ENCODE measurements at places on chromosomes 7 and 10.
A peak's percentile ranks its signal among the peaks of the same experiment; 100 is the strongest.

DNA sequence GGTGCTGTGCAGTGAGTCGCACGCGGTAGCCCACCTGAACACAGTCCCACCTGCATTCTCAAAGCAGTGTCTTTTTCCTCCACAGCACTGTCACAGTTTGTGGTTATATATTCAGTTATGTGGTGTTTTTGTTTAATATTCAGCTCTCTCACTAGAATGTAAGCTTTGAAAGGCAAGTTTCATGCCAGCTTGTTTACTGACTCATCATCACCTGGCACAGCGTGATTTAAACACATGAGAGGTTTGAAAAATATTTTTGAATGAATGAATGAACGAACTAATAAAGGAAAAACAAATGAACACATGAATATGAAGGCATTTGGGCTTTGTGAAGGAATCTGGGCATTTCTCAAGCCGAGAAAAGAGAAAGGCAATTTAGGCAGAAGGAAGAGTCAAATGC is 51.9 kb upstream of the TM9SF3 start:
- DNase-seq = no peak

DNA sequence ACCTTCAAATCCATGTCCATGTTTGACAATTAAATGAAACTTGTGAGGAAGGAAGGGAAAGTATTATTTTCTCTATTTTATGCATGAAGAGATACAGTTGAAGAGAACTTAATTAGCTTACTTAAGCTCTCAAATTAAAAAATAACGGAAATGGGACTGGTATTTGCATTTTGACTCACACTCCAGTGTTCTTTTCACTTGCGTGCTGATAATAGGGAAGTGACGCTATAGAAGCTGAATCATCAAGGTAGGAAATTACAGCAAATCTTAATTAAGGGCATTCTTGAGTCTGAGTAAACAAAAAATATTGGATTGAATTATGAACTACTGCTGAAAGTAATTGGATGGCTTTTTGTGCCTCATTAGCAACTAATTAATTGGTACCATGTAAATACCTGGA is 44.0 kb upstream of the NPVF start:
- DNase-seq = no peak

GRCh38 chr10:101273741-101274140 is 44.5 kb upstream of the LBX1 start:
- no peak for DNase-seq

DNA sequence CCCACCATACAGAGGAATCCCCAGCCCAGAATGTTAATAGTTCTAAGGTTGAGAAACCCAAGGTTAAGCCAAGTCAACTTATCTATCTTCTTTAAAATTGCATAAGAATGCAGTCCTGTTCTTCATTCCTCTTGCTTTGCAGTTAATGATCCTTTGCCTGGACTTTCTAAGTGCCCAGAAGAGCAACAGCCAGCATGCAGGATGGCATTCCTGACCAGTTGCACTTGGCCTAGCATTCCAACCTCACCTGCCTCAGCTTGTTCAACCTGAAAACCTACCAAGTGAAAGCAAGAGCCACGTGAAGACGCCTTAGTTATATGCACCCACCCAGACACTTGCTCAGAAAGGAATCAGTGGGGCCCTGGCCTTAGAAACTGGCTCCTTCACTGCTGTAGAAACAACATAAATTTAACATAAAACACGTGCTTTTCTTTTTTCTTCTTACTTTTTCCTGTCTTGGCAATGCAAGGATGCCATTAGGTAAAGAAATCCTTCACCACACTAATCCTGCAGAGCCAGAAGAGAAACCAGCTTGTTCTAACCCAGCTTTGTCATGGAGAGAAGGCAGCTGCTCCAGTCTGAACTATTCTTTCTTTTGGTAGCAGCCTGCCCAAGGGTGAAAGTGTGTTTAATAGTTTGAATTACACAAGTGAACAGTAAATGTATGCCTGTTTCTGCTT is 25.0 kb downstream of the EGFR start:
- no peak for DNase-seq

DNA sequence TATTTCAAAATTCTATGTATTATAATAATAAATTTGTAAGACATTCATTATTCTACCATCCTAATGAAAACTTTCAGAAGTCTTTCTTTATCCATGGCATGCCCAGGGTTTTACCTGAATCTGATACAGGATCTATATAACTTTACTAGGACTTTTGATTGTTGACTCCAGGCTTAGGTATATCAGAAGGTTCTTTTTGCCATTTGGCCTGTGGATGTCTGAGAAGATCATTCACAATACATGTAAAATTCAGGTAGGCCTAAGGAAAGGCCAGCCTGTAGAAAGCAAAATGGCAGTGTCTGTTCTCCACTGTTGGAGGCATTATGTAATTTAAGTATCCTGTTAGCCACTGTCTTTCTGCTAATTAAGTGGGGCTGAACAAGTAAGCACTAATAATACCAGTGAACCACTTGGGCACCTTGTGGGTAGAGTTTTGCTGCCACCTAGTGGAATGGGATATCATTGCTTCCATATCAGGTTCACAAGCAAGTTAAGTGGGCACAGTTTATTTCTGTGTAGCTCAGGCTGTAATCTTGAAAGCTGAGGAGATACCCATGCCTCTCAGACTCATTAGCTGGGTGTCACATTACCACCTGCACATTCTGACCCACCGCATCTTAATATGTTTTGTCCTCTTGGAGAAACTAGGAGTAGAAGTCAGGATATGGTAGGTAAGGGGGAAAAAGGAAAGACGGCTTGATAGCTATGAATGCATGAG is 105.5 kb downstream of the SEPTIN7 start:
- DNase-seq = peak; percentile 68

GRCh38 chr10:29949411-29950011 is 109.9 kb downstream of the JCAD start:
- DNase-seq = no peak

- no peak for DNase-seq
These were observed 268.8 kb downstream of the DNAJB6 start for GRCh38 chr7:157605638-157606037.

GRCh38 chr10:21417172-21417712 is 108.2 kb downstream of the SKIDA1 start:
- DNase-seq = no peak

GRCh38 chr7:38002689-38003088 is 82.2 kb downstream of the EPDR1 start:
- DNase-seq = no peak

DNA sequence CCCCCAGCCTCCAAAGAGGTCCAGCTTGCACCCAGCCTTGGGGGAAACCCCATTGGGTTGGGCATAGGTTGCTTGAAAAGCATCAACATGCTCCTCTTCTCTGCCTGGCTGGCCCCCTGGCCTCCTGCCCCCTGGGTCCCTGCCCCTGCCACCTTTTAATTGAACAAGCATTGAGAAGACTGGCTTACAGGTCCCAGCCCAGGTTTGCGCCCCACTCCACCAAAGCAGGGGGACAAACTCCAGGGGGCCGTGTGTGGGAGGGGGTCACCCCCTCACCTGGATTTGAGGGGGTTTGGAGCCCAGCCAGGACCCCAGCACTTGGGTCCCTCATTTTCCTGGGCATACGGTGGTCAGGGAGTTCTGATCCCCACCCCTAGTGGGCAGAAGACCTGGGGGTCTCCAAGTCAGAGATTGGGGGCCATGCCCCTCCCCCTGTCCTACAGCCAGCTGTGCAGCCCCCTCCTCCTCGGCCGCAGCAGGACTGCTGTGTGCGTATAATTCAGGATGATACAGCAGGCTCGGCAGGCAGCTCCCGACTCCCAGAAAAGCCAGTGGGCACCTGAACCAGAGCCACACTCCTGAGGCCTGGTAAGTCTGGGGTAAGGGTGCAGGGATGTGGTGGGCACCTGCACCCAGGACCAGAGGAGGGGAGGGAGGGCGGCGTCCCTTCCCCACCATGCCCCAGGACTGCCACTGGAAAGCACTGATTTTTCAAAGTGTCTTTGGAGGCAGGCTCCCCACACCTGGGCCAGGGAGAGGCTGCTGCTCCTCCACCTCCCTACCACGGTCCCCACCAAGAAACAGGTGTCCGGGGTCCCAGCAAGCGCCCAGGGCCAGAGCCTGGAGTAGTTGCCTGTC is 1.7 kb downstream of the ELFN1 start:
- no peak for DNase-seq

DNA sequence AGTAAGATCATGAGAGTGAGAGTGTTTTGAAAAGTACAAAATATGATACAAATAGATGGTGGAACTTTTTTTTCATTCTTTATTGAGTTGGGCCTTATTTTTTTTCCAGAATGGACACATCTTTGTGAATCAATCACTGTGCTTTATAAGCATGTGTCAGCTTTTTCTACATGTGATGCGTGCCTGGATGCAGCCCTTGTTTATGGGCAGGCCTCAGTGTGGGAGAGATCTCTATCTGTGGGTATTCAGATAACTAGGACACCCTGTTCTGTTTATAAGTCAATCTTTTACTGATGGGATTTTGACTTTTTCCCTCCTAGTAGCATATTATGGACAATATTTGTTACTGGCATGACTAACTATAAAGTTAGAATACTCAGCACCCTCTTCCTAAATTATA is 42.9 kb upstream of the IKZF1 start:
- DNase-seq = no peak

DNA sequence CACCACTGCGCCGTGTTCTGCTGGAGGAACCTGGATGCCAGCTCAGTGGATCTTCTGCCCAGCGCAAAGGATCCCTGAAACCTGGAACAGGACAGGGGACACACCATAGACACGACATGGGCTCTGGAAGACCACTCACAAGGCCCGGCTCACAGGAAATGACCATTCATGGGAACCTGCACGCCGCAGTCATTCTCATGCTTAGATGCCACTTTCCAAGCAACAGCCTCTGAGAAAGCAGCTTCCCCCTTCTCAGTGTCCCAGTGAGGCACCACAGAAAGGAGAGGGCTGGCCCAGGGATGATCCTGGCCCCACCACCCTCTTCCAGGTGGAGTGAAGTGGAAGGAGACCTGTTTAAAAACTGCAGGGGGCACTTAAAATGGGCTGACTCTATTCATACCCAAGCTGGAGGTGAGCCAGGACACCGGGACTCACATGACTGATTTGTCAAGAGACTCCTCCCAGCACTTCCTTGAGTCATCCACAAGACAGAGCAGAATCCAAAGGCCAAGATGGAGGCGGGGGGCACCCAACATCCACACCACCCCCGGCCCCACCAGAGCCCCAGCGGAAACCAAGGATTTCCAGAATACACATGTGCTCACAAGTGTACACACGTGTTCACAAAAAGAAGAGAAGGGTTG is 11.2 kb downstream of the CTBP2 start:
- no peak for DNase-seq

DNA sequence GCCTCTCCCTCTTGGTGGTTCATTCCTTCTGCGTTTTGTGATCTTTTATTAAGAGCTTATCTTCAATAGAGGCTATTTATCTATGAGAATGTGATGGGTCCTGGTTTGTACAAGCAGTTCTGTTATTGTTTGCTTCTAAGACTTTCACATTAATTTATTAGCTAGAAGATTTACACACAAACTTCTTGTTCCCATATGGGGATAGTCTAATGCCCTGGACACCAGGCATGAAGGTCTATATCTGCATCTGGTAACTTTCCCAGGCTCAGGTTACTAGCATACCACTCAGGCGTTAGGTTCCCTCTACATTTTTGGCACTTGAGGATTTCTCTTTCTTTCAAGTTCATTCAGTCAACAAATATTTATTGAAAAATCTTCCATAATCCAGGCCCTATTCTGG is 7.7 kb downstream of the XPNPEP1 start:
- no peak for DNase-seq

DNA sequence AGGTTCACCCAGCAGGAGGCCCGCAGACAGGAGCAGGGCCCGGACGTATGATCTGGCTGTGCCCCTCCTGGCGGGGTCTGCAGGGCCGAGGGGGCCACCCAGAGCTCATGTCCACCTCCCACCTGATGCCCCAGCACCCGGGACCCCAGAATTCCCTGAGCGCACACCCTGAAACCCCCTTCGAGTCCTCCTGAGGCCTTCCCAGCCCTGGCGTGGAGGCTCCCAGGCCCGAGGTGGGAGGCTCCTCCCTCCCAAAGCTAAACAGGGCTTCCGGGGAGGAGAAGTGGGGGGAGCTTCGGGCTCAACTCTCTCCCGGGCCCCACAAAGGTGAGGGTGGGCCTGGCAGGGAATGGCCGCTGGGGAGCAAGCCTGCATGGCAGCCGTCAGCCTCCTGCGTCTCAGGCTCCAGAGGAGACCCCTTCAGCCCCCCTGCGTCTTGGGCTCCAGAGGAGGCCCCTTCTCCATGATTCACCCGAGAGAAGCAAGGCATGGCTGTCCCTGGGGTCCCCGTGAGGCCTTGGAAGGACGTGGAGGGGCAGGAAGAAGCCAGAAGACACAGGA is 30.2 kb downstream of the MICALL2 start:
- DNase-seq = no peak

- DNase-seq = no peak
These were observed 1.3 kb downstream of the IFIT2 start for GRCh38 chr10:89303161-89303560.

- no peak for DNase-seq
These were observed 30.0 kb downstream of the NET1 start for GRCh38 chr10:5442065-5442989.

DNA sequence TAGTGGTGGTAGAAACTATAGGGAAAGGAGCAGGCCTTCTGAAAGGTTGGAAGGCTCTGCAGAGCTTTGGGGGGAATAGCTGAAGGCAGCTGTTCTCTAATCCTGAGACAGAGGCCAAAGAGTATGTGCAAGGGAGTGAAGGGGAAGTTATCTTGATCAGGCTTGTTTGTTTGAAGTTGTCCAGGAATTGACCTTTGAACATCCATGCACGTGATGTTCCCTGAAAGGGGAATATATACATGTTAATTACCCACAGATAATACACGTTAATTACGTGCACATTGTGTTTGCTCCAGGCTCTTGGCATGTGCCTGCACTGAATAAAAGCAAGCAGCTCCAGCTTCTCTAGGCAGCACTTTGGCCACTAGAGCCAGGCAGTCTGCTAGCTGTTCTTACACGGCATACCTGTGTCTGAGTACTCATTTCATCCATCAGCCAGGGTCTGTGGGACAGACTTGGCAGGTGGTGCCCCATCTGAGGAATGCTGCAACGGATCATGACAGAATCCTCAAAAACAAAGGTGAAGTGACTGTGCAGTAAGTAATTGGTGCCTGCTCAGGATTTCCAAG is 18.0 kb upstream of the STARD3NL start:
- DNase-seq = no peak

DNA sequence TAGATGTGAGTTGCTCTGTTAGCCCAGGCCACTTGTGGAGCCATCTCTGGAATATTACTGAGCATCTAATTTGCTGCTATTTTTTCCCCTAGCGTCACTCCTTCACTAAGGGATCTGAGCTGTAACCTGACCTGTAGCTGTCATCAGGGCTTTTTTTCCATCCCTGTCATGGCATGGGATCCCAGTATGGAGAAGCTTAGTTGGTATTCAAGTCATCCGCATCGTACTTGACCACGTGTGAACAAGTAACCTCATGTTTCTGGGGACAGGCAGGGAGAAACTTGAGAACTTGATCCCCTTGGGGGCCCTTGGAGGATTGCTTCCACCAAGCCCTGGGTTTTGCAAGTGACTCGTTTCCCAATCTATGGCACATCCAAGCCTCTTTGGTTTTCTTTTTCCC is 474.4 kb upstream of the GALNT17 start:
- DNase-seq = no peak

GRCh38 chr7:55019191-55019690 is 424 bp downstream of the EGFR start:
- no peak for DNase-seq

- DNase-seq = no peak
These were observed 68.8 kb upstream of the WDR11 start for GRCh38 chr10:120782336-120782735.
